ENCODE measurements at places on chromosomes 2 and 18.
A peak's percentile ranks its signal among the peaks of the same experiment; 100 is the strongest.

- DNase-seq, result no peak
Measured at GRCh38 chr18:48819781-48820482, 130.8 kb downstream of the SMAD7 start.

GRCh38 chr2:84959095-84959565 lies 11.8 kb upstream of the KCMF1 start:
- peak; percentile 84 for DNase-seq

- DNase-seq, result no peak
Measured at GRCh38 chr18:54946149-54946581, 13.1 kb downstream of the CCDC68 start.

DNA sequence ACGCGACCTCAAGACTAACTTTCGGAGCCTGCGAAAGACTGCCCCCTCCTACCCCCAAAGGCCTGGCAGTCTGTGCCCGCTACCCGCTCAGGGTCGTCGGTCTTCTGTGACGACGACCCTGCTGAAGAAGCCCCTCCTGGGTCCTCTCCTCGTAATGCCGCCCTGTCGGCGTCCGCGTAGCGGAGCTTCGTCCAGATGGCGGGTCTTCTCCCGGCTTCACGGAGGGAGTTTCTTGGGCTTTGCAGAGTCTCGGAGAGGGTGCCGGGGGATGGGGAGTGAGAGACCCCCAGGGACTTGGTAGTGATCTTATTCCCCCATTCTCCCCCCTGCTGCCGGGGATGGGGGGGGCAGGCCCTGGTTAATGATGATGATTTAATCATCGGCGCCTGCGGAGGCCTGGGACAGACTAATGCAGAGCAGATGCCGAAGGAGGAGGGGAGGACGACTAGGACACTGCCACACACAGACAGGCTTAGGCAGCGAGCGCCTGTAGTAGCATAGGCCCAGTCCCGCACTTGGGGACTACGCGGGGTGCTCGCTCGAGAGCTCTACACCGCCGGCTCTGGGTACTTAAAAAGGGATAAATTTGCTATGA lies 528 bp upstream of the PCGF1 start:
- DNase-seq, result peak; percentile 84

DNA sequence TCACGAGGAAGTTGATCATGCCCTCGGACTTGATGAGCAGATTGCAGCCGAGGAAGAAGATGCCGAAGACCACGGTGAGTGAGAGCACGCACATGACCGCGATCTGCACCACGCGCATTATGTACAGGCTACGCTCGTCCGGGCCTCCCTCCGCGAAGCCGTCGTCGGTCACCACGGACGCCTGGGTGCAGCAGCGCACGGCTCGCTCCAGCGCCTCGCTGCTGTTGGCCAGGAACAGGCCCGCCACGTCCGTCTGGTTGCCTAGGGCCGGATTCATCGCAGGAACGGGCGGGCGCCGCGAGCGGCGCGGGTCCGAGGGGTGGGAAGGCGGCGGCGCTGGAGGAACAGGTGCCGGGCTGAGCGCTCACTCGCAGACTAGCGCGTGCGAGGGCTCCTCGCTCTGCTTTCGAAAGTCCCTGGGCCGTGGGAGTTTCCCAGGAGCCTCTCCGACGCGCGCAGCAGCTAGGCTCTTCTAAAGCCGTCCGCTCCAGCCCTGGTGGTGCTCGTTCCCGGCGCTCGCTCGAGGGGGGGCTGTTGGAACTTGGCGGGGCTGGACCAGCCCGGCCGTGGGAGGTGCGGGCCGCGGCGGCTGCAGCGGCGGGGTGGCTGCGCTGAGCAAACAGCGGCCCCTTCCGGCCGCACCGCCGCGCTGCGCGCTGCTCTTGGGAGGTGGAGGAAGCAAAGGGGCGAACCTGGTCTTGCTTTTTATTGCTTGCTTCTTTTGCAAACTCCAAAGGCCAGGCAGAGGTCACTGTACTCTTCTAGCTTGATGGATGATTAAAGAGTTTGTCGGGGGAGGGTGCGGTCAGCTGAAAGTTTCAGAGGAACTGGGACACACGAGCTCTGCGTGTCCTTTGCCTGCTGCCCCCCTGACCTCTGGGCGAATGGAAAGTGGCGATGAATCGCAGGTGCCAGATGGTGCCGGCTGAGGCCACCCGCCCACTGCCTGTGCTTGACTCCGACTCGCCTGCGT lies at the start of gene RPRM:
Gene RPRM (minus strand): TSS at position 474 of the 973 bp plus-strand sequence. CDS start 197 bp downstream, at position 277.
- peak; percentile 96 for DNase-seq

- peak; percentile 29 for DNase-seq
Measured at GRCh38 chr2:176088937-176089842, 3.3 kb upstream of the HOXD13 start.

- no peak for DNase-seq
Measured at GRCh38 chr2:99677814-99678213, 188.0 kb upstream of the REV1 start.

GRCh38 chr2:170498619-170499018 lies 216.5 kb upstream of the SP5 start:
- DNase-seq, result no peak

DNA sequence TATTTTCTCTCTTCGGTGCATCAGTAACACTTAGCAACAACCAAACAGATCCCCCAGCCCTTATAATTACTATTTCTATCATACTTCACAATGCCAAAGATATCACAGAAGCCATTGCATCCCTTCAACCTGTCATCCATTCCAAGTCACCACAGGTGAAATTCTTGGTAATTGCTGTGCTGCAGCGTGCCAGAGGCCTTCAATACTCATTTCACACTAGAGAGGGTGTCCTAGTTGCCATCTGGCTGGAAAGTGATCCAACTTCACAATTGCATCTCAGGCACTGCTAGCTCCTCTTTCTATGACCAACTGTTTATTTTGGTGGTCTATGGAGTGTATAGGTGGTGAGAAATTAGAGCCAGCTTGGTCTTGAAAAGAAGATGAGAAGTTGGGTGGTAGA lies 131.2 kb downstream of the NUP35 start:
- no peak for DNase-seq

GRCh38 chr18:61535401-61535800 lies 202.2 kb downstream of the CDH20 start:
- DNase-seq, result no peak

- peak; percentile 73 for DNase-seq
Measured at GRCh38 chr2:200305797-200306195, 697 bp upstream of the SPATS2L start.

DNA sequence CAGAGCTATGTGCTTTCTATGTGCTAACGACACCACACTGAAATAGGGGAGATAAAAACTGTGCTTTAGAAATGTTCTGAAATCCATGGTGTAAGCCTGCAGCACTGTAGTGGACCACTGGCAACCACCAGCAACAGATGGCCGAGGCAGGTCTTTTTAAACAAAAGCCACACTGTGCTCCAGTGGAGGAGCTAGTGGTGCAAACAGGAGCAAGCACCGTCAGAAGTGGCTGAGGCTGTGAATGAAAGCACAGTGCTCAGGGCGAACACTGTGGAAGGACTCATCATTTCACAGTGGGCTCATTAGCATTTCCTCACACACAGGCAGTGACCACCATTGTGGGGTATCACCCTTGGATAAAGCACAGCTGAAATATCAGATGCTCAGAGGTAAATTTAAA lies 22.9 kb upstream of the MTX2 start:
- DNase-seq, result no peak

DNA sequence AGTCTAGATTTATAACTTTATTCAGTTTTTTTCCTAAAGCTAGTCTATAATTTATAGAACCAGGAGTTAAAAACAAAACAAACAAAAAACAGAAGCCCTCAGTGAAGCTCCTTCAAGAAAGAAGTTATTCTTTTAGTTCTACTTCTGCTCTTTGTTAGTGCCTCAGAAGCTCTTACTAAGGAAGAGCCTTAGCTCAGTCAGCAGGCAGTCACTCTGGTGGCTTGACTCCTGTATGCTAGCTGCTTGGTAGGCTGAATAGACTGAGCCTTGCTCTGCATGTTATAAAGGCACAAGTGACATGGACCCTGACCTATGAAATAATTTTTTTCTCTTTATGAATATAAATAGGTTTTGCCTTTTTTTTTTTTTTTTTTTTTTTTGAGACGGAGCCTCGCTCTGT lies 24.8 kb downstream of the NCOA1 start:
- DNase-seq, result no peak

DNA sequence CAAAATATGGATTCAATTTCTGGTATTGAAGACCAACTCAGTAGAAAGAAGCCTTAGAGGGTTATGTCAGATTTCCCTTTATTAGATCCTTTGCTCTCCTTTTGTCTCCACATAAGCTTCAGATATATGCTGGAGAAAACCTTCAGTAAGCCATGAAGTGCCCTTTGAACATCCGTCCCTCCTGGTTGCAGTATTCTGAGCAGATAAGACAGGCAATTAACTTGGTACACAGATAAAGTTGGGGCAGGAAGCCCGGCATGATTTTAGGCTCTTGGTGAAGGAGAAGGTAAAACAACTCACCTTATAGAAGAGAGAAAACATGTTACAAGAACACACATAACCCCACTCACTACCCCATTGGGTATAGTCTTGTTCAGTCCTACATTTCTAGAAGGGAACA lies 76.4 kb downstream of the SRD5A2 start:
- no peak for DNase-seq

DNA sequence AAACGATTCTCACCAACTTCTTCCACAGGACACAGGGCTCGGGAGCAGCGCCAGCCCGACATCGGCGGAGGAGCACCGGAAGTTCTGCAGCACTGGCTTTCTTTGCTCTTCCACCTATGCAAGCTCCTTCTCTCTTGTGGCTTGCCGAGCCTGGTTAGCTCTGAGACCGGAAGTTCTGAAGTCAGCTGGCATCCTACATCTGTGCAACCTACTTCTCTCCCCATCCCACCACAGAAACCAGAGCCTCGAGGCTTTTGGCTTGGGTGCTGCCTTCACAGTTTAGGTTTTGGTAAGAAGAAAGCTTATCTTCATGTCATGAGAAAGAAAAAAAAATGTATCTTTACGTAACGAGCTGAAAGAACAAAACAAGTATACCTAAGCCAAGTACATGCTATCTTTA lies 111.7 kb downstream of the ANKRD44 start:
- DNase-seq, result no peak

- no peak for DNase-seq
Measured at GRCh38 chr2:75023666-75024455, 65.4 kb downstream of the POLE4 start.

- no peak for DNase-seq
Measured at GRCh38 chr18:74994502-74995418, 214.2 kb downstream of the PTGR3 start.

DNA sequence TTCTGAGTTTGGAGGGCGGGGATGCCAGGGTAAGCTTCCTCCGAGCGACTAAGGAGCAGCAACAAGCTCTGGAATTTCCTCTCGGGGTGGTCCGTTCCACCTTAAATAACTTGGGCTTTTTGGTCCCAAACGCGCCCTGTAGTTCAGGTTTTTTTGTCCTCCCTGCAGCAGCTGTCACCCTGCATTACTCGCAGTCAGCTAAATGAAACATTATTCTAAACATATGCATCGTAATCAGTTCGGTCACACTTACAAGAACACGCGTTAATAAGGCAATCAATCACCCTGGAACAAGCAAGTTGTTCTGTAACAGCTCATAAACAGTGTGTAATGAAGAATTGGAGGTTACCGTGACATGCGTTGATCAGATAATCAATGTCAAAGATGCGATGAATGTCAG lies 8.3 kb downstream of the EVX2 start:
- DNase-seq, result peak; percentile 59

- no peak for DNase-seq
Measured at GRCh38 chr2:191892391-191892790, 45.5 kb upstream of the CAVIN2 start.

GRCh38 chr18:58754544-58755068 lies 83.3 kb downstream of the MALT1 start:
- no peak for DNase-seq

DNA sequence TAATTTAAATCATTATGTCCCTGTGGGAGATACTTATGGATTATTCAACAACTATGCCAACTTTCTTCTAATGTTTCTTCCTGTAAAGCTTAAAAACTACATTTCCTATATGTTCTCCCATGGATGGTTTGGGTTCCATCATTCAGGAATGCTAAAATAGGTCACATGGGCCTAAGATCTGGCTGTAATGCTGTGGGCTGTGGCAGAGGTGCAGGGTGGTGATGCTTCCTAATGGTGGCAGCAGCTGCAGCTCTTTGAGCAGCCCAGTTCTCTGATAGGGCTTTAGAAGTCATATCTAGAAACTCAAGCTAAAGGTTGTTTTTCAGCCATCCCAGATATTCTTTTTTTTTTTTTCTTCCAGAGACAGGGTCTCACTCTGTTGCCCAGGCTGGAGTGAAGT lies 266.1 kb downstream of the ZNF385B start:
- DNase-seq, result peak; percentile 57

DNA sequence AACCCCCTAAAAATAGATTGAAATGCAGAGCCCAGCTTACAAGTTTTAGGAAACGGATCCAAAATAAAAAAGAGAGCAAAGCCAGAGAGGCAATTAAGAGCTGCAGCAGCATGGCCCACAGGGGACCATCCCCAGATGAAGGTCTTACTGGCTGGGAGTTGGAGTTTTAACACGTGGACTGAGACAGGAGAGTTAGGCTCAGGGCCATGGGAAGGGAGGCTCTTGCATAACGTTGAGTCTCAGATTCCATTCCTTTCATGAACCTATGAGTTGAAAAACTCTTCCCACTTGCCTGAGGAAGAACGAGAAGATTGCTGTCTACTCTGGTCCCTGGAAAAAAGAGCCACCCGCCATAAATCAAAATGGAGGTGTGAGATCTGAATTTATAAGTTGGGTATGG lies 101.8 kb upstream of the NDUFV2 start:
- DNase-seq, result no peak

DNA sequence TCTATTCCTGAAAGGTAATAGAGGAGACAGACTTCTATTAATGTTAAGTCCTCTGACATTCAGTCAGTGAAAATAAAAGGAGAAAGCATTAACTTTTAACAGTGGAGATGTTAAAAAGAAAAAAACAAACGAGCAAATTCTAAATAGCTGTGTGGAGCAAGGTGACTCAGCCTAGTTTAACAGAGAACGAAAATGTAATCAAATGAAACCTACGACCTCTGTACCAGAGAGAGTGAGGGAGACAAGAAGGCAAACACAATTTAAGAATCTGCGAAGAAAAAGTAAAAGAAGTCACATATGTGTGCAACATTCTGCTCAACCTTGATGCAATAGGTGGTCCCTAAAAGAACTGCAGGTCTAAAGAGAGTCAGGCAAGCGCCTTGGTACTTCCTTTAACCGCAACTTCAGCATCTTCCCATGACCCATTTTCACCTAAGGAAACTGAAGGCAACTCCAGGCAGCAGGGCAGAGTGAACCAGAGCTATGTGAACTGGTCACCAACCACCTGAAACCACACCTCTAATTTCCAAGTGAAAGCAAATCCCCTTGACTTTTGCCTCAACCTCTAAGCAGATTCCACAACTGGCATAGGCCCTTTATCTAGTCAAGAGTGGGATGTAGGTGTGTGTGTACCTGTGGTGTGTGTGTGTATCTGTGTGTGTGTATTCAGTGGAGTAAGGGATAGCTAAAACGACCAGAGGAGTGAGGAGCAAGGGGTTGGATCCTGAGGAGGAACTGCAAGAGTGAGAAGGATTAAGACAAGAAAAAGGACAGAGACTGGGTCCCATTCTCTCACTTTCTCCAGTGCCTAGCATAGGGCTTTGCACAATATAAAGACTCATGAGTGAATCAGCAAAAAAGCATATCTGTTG lies 43.0 kb downstream of the FIGN start:
- DNase-seq, result peak; percentile 57

- DNase-seq, result no peak
Measured at GRCh38 chr2:78020491-78020890, 498.3 kb upstream of the LRRTM4 start.
